ENCODE measurements at places on chromosomes 16 and 17.

- DNase-seq: no peak
Observed at GRCh38 chr17:50632637-50633036, 2.0 kb upstream of the ABCC3 start.

DNA sequence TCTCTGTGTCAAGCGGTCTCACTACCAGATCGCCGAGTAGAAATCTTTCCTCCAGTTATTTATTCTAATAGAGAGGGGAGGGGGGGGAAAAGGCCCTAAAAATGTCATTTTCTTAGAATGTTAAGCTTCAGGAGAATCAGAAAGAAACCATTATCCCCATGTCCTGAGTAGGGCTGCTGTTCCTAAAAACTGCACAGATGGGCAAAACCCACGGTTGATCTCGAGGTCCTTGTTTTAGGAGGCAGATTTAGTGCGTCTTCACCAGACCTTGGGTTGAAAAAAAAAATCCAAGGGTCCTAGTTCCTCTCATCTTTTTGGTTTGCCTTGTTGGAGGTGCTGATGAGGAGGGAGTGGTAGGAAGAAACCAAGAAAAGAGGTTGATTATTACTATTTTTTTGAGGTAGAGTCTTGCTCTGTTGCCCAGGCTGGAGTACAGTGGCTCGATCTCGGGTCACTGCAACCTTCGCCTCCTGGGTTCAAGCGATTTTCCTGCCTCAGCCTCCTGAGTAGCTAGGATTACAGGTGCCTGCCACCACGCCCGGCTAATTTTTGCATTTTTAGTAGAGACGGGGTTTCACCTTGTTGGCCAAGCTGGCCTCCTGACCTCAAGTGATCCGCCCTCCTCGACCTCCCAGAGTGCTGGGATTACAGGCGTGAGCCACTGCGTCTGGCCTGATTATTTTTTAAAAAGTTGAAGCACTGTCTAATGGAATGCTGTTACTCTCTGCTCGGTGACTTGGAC is 1.4 kb downstream of the CBFB start:
- DNase-seq: no peak

- no peak for DNase-seq
Observed at GRCh38 chr16:81216706-81217105, 21.8 kb upstream of the BCO1 start.

- DNase-seq: no peak
Observed at GRCh38 chr16:77724174-77724573, 1.9 kb downstream of the NUDT7 start.

DNA sequence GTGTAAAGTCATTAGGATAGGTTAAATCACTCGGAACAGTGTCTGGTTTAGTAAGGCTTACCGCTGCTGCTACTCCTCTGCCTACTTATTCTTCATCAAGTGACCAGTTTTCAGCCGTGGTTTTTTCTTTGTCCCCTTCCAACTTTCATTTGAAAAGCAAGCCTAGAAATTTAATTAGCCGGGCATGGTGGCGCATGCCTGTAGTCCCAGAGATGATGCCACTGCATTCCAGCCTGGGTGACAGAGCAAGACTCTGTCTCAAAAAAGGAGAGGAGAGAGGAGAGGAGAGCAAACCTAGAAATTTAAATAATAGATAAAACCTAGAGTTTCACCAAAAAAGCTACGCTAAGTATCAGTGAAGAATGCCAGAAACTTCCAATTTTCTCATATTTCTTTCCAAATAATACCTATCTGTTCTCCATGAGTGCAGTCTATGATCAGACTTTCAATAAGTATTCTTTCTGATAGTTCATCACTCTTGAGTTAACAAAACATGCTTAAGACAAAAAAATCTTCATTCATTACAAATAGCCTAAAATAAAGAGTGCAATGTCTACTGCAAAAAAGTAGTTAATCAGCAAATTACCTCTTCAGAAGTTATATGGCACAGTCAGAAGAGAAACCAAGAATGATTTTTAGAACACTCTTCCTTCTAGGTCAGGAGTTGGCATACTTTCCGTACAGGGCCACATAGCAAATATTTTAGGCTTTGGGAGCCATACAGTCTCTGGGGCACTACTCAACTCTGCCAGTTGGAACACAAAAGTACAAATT is 15.1 kb downstream of the ANKFY1 start:
- no peak for DNase-seq

GRCh38 chr16:72282362-72282761 is 110.4 kb upstream of the PMFBP1 start:
- no peak for DNase-seq

- no peak for DNase-seq
Observed at GRCh38 chr17:17525956-17526355, 29.8 kb upstream of the RASD1 start.

DNA sequence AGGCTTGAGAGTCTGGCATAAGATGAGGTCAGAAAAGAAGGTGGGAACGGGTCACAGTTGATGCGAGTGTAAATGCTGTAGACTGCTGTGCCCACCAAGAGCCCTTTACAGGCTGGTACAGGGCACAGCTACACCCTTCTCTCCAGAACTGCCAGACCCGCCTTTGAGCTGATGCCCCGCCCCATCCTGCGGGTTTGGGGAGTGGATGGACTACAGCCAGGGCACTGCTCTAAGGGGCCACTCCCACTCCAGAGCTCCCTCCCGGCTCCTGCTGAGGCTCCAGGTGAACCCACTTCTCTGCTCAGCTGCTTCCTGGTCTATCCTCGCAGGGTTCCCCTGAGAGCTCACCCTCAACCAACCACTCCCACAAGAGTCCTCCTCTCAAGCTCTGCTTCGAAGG is 12.3 kb downstream of the MEIOB start:
- DNase-seq: no peak

GRCh38 chr17:4802228-4802627 is at the start of gene C17orf114:
C17orf114 (minus strand) TSS chr17:4802328.
- no peak for DNase-seq

GRCh38 chr16:19583665-19584300 is 28.3 kb downstream of the VPS35L start:
- DNase-seq: no peak

DNA sequence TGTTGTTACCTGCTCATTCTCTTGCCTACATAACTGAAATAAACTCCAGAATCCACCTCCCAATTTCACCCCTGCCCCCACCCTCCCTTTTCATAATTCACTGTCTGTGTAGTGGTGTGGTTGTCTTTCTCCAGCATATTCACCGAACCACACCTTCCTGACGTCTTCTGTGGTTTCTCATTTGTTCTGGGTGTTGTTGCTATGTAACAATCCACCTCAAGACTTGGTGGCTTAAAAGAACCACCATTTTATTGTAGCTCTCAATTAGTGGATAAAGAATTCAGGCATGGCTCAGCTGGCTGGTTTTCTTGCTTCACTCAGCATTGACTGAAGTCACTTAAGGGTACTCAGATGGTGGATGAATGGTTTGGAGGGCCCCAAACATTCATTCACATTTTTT is 229.8 kb downstream of the MAF start:
- no peak for DNase-seq

DNA sequence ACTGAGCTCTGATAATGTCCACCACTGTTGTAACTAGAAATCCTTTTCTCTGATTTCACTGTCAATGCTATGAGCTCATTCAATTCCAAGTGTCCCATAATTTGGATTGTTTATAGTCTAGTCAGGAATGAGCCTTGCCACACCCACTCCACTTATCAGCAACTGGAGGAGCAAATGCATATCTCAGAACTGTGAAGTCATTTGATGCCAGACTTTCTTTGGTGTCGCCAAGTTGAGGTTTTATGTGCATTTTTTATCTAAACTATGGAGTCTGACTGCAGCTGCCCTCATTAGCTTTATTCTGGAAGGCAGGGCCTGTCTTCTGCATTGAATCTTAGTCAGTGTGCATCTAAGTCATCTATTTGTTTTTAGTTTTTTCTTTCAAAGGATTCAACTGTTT is 361.3 kb downstream of the PMP22 start:
- no peak for DNase-seq

DNA sequence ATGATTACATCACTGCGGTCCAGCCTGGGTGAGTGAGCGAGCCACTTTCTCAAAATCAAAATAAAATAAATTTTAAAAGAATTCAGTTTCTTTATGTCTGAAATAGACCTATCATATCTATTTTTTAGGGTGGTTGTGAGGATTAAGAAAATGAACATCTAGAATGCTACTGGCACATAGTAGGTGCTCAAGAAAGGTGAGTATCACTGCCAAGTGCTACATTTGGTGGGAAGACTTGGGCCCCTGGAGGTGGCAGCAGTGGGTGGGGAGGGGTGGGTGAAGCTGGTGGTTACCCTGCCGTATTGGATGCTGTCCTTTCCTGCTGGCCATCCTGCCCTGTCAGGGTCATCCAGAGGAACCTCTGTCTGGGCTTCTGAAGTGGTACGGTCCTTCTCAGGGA is 50.3 kb downstream of the ABCC6 start:
- DNase-seq: no peak

DNA sequence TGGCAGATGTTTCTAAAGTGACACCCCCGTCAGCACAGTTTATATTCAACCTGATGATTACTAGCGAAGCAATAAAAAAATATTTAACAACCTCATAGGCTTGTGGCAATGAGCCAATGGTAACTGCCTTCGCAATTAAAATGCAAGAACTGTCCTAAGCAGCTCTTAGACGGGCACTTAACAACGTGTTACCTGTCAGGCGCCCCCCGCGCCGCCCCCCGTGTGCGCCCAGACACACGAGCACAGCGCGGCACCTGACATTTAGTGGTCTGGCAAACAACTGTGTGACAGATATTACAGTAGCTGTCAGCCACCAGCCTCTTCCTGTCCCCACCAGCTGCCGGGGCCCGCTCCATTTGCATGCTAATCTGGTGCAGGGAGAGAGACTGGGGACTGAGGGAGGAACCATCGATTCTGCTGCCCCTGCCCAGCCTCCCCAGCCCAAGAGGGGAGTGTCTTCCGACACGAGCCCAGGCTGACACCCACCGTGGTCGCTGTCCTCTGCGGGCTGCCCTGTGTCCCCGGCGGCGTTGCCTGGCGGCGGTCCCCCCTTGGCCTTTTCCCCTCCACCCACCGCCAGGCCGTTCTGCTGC is 12.7 kb downstream of the NDUFAF8 start:
- DNase-seq: no peak

GRCh38 chr17:74430706-74431567 is 951 bp upstream of the GPRC5C start:
- no peak for DNase-seq

DNA sequence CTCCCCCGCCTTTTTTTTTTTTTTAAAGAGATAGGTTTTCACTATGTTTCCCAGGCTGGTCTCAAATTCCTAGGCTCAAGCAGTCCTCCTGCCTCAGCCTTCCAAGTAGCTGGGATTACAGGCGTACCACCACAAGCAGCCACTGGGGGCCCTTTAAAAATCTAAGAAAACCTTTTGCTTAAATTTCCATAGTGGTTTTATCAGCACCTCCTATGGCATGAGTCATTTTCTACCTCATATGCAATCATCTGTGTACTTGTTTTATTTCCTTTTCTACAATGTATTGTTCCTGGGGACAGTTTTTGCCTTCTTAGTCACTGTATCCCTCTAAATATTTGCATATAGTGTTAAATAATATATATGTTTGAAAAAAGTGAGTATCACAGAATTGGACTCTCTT is 29.2 kb downstream of the GNA13 start:
- no peak for DNase-seq

Measured in esophagus squamous epithelium (tissue), 5 donors.